Esophagus squamous epithelium (tissue), 5 donors: ENCODE measurements at places on chromosomes 16 and 17.

- no peak for DNase-seq
Measured at GRCh38 chr17:38621538-38621937, 15.8 kb upstream of the SRCIN1 start.

- no peak for DNase-seq
Measured at GRCh38 chr16:27598931-27599565, 49.1 kb downstream of the KATNIP start.

DNA sequence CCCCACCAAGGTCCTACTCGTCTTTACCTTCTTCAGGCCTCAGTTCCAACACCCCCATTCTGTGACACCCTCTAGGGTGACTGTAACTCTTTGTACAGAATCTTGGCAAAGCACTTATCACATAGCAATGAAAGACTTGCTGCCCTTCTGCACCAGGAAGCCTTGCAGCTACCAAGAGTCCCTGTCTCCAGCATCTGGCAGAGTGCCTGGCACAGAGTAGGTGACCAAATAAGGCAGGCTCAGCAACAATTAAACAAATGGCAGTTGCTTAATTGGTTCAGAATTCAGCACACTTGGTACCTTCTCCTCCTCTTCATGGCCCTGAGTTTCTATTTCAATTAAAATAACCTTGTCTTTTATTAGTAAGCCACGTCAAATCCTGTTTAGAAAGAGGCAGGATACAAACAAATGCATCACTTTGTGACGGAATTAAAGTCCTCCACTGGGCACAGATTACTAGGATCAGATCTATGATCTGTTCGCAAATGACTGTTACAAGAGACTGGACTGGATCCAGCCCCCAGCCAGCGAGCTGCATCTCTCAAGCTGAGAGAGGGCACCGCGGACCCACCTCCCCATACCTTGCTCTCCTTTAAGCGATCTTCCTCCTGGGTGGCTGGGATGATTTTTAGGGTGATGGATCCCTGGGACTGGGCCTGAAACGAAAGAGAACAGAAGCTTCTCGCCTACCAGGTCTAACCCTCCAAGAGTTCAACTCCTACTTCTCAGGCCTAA is 9.4 kb downstream of the MPP3 start:
- DNase-seq, result no peak

- no peak for DNase-seq
Measured at GRCh38 chr16:339680-340079, 12.8 kb downstream of the AXIN1 start.

GRCh38 chr16:30778549-30779244 is 8.3 kb downstream of the ZNF629 start:
- no peak for DNase-seq

GRCh38 chr17:45251931-45252330 is 10.0 kb downstream of the SPATA32 start:
- DNase-seq, result no peak

DNA sequence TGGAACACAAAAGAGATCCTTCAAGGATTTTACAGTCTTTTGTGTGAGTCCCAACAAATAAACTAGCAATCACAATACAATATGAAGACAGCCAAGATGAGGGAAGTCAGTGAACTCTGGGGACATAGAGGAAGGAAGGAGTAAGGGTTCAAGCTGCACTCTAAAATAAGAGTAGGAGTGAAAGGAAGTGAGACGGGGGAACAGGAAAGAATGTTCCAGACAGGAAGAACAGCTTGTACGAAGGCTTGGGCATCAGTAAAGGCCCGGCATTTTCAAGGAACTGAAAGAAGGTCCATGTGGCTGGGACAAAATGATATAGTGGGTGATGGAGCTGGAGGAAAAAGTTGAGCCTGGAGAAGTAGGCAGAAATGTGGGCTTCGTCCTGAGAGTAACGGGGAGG is 4.5 kb downstream of the CCL17 start:
- DNase-seq, result no peak
